SJSA1 (cell line): ENCODE measurements at places on chromosomes 6 and 20. TPM values are rescaled to one million over a fixed set of nuclear protein-coding genes. Genes with fewer than 3 reads are reported as not detected.

DNA sequence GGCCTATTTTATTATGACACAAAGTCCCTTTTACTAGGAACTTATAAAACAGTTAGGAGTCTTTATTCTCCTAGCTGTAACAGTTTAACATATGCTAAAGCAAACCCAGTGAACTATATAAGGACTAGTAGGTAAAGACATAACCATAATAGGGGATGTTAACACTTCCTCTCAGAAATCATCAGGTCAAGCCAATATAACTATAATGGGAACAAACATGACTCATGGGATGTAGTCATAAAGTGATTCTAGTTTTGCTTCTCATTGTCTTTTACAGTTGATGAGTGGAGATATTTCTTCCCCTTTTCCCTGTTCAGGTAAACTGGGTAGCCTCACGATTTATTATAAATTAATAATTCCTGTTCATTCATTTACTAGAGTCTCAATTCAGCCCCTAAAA lies 9.7 kb downstream of the PTCHD4 start:
- no peak for DNase-seq

DNA sequence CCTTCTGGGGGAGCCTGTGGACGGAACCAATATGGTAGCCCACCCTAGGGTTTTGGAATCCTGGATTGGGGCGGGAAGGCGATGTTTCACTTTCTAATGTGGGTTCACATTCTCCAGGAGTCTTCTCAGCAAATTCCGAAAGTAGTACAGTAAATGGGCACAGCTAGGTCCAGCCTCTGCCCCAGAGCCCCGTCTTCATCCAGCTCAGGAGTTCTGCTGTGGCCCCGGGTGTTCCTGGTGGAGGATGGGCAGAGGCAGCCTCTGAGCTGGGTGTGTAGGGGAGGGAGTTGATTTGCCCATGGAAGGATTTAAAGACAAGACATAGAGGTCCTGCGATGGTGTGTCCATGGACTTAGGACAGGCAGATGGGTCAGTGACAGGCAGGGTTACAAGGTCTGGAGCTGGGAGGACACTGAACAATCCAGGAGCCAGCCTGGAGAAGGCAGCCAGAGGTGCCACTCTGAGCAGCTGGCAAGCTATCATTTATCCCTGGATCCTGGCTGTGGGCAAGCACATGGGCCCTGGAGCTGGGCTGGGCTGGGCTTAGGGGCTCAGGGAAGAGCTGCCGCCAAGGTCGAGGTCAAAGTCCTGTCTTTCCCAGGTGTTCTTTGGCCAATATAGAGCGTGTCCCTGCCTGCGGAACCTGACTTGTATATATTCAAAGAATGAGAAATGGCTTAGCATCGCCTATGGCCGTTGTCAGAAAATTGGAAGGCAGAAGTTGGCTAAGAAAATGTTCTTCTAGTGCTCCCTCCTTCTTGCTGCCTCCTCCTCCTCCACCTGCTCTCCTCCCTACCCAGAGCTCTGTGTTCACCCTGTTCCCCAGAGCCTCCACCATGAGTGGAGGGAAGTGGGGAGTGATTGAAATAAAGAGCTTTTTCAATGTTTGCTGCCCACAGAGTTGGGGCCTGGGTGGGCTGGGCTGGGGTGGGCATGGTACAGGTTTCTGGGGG lies 6.7 kb downstream of the CLPSL1 start:
- DNase-seq, result no peak

The BTN1A1 gene
- not detected in 2 replicates for total RNA-seq

- no peak for DNase-seq
Measured at GRCh38 chr6:144582939-144583613, 297.9 kb downstream of the UTRN start.

DNA sequence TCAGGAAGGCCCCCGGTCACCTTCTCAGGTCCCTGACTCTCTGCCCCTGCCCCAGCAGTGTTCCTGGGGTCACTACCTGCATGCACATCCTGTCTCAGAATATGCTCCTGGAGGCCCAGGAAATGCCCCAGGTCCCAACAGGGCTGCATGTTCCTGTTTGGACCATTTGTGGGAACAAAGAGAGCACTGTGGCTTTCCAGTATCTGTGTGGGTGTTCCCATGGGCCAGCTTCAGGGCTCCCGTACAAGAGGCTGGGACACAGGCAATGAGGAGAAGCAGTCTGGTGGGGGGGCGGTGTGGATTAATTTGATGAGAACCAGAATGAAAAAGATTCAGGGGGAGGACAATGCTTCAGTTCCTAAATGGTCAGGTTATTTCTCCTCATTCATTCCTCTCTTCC lies 61.5 kb upstream of the GGTLC1 start:
- DNase-seq, result no peak

- DNase-seq, result no peak
Measured at GRCh38 chr20:59042151-59042795, at the start of gene PRELID3B. Gene PRELID3B (minus strand): TSS chr20:59042786. CDS start chr20:59042730, 56 bp downstream.

DNA sequence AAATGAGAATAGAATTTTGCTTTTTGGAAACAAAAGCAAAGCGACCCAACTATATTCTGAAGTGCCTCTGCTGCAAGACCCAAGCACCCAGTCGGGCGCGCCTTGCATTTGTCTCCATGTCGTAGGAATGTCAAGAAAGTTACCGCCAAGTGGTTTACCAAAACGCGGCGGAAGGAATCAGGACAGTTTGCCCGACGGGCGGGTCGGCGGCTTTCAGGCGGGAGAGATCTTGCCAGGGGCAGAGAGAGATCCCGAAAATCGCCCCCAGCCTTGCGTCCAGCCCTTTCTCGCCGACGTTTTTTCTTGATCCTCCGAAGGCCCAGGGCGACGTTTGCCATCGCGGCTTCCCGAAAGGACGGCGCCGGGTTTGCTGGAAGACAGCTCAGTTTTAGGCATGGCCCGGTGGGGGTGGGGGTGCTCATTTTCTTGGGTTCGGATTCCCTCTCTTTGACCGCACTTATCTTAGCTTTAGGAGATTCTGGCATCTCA lies 4.0 kb upstream of the LIN28B start:
- DNase-seq, result no peak

The WFDC5 gene
- not detected in 2 replicates for total RNA-seq

DNA sequence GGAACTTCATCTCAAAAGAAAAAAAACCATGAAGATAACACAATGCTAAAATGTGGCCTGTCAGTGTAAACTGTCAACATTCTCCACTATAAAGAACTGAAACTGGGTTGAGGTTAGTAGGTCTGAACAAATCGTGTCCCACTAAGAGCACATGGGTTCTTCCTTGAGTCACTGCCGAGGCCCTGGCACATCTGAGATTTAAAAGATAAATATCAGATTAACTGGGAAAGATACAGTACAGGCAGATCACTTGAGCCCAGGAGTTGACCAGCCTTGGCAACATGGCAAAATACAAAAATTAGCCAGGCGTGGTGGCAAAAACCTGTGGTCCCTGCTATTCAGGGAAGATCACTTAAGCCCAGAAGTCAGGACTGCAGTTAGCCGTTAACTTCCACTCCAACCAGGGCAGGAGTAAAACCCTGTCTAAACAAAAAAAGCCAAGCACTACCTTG lies 5.6 kb downstream of the EEF1A1 start:
- peak; percentile 49 for DNase-seq
